ENCODE measurements at places on chromosomes 5 and 9. TPM values are rescaled to one million over a fixed set of nuclear protein-coding genes. Genes with fewer than 3 reads are reported as not detected.

DNA sequence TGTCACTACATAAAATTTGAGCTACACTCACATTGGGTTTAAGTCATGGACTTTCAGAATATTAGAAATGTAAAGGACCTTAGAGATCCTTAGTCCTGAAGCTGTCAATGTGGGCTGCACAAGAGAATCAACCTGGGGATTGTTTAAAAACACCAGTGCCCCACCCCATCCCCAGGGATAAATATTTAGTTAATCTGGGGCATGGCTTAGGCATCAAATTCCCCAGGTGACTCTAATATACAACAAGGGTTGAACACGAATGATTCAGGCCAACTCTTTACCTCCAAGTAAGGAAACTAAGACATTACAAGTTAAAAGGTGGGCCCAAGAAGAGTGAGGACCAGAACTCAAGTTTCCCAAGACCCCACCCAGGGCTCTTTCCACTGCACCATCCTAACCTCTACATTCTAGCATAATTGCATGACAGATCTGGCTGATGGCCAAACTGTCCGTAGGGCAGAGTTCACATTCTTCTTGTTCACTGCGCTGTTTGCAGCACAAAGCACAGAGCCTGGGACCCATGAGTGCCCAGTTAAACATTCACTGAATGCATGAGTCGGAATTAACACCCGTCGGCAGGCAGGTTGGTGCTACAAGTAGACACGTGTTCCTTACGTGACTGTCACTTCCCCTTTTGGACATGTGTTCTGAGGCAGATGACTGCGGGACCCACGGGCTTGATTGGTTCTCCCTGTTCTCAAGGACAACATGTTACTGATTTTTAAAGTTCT is 25.2 kb downstream of the CYFIP2 start:
- DNase-seq, result no peak

- DNase-seq, result no peak
Observed at GRCh38 chr5:9241479-9242305, 304.2 kb downstream of the SEMA5A start.

DNA sequence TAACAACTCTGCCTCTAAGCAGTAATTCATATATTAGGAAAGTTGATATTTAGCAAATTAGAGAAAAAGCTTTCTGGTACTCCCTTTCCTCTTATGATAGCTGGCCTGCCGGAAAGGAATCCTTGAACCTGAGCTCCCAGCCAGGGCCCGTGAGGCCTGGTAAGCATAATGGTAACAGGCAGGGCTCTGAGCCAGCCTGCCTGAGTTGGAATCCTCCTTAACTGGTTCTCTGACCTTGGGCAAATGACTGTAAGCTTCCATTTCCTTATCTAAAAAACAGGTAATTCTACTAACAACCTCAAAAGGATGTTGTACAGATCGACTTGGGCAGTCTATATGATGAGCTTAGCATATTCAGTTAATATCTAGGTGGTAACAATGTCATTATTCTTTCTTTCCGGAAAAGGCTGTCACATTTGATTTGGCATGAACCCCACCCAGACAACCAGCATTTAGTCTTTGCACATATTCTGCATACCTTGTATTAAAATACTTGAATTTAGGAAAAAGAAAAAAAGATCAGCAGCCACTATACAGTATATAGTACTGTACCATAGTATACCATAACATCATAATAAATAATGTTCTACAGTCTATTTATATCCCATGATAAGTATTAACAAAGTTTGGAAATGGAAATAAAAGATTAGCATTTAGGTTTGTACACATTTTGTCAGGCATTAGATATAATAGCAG is 55.7 kb upstream of the MAP3K1 start:
- no peak for DNase-seq

Gene AKNA
- 1.4 TPM for total RNA-seq

Gene OTULINL
- 0.16 TPM for total RNA-seq

- DNase-seq, result no peak
Observed at GRCh38 chr5:22258139-22258538, 595.0 kb downstream of the CDH12 start.

DNA sequence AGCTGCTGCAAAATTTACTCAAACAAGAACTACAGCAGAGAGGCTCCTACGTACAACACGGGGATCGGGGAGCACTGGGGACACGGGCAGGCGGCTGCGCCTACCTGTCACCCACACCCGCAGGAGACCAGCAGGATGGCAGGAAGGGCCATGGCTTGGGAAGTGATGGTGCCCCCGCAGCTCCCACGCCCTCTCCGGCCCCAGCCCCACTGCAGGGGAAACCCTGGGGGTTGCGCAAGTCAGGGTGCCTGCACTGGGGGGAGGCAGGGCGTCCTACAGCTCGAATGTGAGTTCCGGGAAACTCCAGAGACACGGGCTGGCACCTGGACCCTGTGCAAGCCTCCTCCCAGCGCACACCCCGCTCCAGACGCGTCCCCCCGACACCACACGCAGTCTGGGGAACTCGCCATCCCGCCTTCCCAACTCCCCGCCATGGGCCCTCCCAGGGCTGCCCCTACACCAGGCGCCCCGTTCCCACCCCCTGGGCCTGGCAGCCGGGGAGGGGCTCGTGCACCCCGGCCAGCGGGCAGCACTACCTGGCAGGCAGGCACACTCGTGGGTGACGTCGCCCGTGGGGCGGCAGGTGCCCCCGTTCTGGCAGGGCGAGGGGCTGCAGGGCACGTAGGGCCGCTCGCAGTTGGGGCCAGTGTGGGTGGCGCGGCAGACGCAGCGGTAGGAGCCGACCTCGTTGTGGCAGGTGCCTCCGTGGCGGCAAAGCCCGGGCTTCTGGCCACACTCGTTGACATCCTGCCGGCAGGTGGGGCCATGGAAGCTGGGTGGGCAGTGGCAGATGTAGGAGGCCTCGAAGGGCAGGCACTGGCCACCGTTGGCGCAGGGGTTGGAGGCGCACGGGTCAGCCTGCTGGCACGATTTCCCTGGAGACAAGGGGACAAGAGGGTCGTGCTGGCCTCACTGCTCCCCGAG is 23.3 kb downstream of the NOTCH1 start:
- no peak for DNase-seq

GRCh38 chr9:1042466-1042865 is 7.7 kb upstream of the DMRT2 start:
- peak; percentile 33 for DNase-seq

Gene SLC36A2
- total RNA-seq, result not detected

- DNase-seq, result no peak
Observed at GRCh38 chr9:127711831-127712274, 3.6 kb downstream of the PTRH1 start.

DNA sequence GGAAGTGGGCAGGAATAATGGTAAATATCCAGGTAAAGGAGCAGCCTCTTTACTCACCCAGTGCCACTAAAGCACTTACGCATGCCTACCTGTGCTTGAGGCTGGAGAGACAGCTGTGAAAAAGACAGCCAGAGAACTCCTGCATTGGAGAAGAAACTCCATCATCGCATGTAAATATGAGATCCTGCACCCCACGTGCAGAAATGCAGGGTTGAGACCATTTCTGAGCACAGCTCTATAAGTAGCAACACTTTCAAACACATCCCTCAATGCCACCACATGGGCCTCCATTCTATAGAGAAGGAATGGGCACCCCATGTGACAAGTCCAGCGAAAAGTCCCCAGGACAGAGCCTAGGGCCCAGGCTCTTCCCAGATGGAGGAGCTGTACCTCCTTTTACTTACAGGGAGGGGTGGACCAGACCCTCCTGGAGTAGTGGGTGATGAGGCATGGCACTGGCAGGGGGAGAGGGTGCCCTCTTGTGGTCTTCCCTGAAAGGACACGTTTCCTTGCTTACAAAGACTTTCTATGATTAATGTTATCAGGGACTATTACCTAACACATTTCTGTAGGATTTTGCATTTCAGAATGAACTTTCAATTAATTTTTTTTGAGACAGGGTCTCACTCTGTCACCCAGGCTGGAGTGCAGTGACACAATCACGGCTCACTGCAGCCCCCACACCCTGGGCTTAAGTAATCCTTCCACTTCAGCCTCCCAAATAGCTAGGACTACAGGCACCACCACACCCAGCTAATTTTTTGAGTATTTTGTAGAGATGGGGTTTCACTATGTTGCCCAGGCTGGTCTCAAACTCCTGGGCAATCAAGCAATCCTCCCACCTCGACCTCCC is 55.3 kb upstream of the IL17B start:
- peak; percentile 80 for DNase-seq

Gene SPATA31C1
- total RNA-seq, result not detected

- DNase-seq, result peak; percentile 34
Observed at GRCh38 chr5:137735555-137736284, at the start of gene KLHL3. TSS of gene KLHL3 (minus strand) at chr5:137736089. CDS start at chr5:137735646, 443 bp downstream.

DNA sequence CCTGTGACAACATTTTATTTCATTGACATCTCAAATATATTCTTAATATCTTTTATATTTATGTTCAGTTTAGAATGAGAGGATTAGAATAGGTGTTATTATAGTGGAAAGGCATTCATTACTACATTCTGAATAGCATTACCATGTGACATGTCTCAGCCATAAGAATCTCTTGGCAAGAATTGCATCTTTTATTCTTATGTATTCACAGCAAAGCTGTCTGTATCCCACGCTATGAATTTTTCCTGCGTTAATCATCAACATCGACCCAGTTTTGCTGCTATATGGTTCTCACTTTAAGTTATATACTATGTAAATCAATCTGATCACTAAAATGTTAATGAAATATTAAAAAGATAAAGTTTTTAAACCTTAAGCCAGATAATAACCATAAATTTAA is 248.6 kb downstream of the TMEM232 start:
- no peak for DNase-seq

- peak; percentile 32 for DNase-seq
Observed at GRCh38 chr9:110545705-110546104, 33.8 kb downstream of the SVEP1 start.

Gene ANKRD18B
- total RNA-seq, result 11.7 TPM

DNA sequence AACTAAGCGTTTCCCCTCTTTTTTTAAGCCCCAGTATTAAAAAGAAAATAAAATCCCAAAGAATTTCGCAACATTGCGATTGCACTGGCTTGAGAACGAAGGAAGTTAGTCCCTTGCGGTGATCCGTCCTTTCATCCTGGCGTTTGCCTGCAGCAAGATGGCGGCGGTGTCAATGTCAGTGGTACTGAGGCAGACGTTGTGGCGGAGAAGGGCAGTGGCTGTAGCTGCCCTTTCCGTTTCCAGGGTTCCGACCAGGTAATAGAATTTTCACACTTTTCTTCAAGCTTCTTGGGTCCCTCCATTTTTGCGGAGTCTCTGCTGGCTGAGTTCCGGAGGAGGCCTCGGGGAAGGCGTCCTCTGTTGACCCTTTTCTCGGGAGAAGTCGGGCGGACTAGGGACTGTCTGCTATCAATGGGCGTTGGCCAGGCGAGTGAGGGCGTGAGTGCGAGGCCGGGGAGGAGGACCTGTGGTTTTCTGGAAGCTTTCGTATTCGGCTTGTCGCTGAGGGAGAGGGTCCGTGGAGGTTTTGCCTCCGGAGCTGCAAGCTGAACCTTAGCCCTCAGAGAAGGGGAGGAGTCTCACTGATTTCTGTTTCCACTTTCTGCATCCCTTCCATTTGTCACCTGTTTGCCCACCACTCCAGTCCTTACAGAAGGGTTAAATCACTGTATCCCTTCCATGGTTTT is at the start of gene NDUFS4:
Gene NDUFS4, plus strand, starts transcription at position 134 of the 686 bp plus-strand sequence. Its CDS starts 24 bp downstream, at position 158.
- peak; percentile 92 for DNase-seq

Gene C5orf58
- total RNA-seq, result not detected

DNA sequence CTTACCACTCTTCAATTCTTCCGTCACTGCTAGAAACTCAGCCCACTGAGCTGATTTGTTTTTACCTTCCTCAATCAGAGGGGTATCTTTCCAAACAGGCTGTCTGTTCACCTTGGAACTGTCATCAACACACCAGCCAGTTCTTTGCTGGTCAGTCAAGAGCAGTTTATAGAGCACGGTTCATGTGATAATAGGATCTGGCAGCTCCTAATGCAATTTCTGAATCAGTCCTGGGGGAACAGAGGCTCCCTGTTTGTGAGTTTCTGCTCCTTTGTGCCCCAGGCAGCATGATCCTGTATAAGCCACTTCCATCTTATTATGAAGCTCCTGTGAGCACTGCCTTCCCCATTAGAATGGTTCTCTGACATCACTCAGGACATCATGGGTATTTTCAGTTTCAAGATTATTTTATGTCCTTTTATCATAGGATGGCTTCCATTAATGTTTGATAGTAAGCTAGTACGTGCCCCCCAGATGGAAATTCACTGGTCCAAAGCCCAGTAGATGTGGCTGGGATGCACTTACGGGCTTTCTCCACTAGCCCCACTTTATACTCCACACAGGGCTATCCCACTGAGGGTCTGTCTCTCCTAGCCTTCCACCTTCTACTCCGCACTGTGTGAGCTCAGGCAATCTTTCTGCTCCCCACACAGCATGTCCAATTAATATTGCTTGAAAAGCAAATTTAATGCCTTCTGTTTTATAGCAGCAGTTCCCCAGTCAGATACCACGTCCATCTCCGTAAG is 85.5 kb upstream of the SPIN1 start:
- no peak for DNase-seq

Gene PLK2
- total RNA-seq, result 198 TPM

GRCh38 chr9:120900824-120901223 is 23.8 kb upstream of the PHF19 start:
- DNase-seq, result no peak

- DNase-seq, result peak; percentile 22
Observed at GRCh38 chr5:151751091-151751490, 7.3 kb downstream of the ATOX1 start.

GRCh38 chr5:74272831-74273451 is 367.6 kb downstream of the ENC1 start:
- DNase-seq, result no peak

DNA sequence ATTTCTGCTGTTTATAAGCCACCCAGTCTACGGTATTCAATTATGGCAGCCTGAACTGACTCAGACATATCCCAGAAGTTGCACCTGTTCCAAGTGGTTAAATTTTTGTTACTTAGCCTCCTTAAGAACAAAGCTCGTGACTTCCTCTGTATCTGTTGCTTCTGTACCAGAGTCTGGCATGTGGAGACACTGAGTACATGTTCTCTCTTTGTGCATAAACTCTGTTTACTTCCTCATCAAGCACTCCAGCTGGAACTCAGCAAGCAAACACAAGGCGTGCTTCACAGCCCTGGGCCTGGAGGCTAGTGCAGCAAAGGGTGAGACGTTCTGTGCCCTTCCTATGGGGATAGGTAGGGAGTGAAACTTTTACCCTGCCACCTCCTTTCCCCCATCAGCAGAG is 19.0 kb downstream of the C9orf152 start:
- DNase-seq, result peak; percentile 69
